ENCODE measurements at places on chromosomes 16 and 17.

DNA sequence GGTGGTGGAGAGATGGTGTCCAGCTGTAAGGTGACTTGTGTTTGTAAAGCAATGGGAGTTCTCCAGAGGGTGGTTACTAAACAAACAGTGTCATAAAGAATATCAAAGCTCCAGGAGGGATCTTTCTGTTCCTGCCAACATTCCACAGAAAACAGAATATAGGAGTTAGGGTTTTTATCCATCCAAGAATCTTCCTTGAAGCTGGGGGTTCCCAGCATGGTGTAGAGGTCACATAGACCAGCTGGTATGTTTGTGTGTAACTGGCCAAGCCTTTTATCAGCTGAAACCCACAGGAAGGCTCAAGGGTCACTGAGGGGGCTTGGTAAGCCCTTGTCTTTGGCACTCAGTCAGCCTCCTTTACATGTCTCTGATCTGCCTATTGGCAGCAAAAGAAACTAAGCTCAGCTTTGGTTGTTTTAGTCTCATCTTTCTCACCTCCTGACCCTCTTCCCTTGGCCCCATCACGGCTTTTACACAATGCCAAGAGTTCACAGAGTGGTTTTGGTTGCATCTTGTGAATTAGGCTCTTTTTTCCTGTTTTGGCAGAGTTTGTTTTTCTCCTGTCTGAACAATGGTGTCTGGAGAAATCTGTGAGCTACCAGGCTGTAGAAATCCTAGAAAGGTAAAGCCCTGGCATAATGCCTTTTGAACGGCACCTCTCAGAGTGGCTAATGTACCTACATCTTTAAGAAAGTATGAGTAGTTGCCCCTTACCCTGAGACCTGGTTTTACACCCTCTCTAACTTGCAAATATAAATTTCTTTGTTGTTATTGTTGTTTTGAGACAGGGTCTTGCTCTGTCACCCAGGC lies 4.6 kb downstream of the CNTD1 start:
- no peak for DNase-seq

DNA sequence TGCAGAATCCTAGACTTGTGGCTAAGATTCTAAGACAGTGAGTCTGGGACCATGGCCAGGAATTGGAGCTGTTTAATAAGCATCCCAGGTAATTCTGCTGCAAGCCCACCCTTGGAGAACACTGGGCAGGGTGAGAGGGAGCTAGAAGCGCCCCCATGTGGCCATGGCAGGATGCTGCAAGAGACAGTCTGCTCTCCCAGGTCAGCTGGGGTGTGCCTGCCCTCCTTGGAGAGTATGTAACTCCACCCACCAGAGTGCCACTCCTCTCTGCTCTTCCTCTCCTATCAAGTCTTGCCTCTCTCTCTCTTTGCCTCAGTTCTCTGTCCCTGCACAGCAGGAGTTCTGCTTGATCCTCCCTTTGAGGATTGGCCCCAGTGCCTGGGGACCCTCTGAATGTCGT lies 14.9 kb downstream of the RCVRN start:
- DNase-seq: no peak

GRCh38 chr16:79728048-79728922 lies 127.7 kb upstream of the MAF start:
- DNase-seq: no peak

DNA sequence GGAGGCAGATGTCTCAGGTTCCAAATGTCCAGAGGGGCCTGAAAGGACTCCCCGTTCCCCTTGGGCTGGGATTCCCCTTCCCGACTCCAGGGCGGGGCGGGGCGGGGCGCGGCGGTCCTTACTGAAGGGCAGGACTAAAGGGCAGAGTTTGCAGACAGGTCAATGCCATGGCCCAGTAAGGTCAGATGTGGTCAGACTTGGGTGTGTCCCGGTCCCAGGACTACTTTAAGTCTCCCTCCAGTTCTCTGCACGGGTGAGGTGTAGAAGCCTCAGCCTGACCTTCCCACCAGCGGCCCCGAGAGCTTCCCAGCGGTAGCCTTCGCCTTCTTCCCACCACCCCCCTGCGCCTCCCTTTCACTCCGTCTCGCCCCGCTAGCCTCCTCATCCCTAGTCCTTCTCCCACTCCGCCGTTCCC lies 532 bp downstream of the KDM6B start:
- no peak for DNase-seq

DNA sequence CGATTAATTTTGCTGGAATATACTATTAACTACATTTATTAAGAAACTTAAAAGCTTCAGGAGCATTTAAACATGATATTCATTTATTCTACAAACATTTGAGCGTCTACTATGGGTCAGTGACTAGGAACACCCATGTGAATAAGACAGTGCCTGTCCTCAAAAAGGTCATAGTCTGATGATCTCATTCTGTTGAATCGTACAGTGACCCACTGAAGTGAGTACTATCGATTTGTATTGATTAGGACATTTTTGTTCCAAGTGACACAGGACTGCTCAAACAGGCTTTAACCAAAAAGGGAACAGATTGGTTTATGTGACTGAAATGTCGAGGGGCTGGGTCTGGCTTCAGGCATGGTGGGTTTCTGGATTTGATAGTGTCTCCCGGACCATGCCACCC lies 68.6 kb downstream of the WSB1 start:
- DNase-seq: no peak

DNA sequence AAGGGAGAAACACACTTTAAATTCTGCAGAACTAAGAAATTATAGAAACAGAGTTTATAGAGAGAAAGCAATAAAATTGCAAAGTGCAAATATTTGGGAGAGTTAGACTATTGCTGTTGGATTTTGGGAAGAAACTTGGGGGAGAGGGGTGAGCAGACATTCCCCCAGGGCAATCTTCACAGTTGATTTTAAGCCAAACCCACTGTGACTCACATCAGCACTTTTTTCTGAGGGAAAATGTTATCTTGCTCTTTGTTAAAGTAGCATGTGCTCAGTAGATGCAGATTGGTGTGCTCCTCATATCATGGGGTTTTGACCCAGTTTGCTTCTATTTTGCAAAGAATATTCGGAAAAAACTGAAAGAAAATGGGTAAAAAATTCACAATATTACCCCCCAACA lies 367.6 kb downstream of the CDH11 start:
- DNase-seq: no peak

DNA sequence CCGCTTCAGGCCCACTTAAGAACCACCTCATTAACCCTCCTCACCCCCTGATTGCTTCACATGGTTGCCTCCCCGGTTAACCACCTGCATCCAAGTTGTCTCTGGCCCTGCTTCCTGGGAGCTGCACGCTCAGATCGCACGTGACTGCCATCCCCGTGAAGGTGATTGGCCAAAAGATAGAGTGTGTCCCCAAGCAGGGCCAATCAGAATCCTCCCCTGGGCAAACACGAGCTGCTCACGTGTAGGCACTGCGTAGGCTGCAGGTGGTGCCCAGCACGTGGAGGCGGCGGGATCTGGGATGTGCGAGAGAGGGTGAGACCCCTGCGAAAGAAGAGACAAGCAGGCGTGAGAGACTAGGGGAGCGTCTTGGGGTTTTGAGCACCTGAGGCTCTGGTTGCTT lies 111.8 kb upstream of the CRHR1 start:
- no peak for DNase-seq

- no peak for DNase-seq
Observed at GRCh38 chr17:72588961-72589360, 468.1 kb downstream of the SOX9 start.

DNA sequence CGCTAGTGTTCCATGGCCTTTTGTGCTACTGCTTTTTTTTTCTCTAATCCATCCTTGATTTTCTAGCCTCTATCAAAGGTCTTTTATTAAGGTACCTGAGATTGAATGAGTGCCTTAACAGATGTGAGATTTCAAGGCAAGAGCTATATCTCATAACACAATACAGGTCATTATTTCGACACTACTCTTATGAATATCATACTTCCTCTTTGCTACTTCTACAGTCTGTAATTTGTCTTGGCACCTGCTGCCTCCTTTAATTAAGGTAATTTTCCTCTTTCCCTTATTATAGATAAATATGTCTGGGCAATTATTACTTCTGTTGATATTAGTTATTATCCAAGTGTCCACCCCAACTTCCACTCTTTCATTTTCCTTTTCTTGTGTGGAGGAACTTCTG lies 5.3 kb downstream of the KRT28 start:
- no peak for DNase-seq

- peak; percentile 64 for DNase-seq
Observed at GRCh38 chr17:78924481-78925151, 571 bp downstream of the TIMP2 start.

- peak; percentile 87 for DNase-seq
Observed at GRCh38 chr16:69927056-69927757, 23.9 kb upstream of the CLEC18A start.

DNA sequence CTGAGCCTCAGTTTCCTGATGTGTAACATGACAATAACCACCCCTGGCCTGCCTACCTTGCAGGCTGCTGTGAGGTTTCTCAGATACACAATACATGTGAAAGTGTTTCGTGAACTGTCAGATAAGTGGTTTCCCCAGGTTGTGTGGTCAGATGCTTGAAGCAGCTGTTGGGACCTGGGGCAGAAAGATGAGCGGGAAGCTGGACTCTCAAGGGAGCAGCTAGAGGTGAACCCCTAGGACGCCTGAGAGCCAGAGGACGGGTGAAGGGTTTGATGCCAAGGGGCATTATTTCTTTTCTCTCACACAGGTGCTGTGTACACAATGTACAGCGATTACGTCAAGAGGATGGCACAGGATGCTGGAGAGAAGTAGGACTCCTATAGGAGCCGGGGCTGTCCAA lies 2.3 kb downstream of the HIGD1B start:
- DNase-seq: no peak

DNA sequence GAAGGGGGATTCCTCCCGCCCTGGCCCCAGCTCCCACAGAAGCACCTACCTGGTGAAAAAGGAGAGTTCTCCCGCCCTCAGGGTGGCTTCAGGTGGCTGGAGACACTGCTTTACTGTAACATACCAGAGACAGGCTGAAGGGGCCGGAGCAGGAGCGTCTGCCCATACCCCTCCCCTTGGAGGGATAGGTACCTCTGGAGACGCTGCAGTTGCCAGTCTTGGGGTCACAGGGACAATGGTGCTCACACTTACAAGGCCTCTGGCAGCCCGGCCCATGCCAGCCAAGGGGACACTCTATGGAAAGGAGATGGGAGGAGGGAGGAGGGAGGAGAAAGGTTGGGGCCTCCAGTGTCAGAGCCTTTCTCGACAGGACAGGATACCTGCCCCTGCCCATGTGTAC lies 6.6 kb downstream of the NAGPA start:
- no peak for DNase-seq

DNA sequence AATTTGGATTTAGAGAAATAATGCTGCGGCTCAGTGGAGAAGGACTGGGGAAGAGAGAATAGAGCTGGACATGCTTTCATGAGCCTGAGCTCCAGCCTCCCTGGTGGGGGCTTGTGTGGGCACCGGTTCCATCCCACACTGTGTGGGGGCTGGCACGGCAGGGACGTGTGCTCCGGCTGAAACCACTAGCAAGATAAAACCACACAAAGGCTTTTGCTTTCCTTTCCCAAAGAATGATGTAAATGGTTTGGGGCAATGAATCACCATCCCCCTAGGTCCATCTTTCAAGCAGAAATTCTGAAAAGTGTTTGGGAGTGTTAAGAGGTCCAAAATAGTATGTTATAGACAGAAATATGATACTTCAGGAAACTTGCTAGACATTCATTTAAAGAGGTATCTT lies 77.0 kb downstream of the CDH11 start:
- no peak for DNase-seq

GRCh38 chr17:7569571-7569970 lies 7.9 kb downstream of the SENP3 start:
- DNase-seq: no peak

- DNase-seq: no peak
Observed at GRCh38 chr17:29733166-29733565, 110.5 kb upstream of the CORO6 start.

- no peak for DNase-seq
Observed at GRCh38 chr17:70829876-70830275, 660.5 kb downstream of the KCNJ2 start.

- no peak for DNase-seq
Observed at GRCh38 chr16:27738596-27738995, 188.7 kb downstream of the KATNIP start.

- DNase-seq: no peak
Observed at GRCh38 chr16:78742501-78743283, 643.2 kb downstream of the WWOX start.

- no peak for DNase-seq
Observed at GRCh38 chr17:57294629-57295501, 38.5 kb downstream of the MSI2 start.

DNA sequence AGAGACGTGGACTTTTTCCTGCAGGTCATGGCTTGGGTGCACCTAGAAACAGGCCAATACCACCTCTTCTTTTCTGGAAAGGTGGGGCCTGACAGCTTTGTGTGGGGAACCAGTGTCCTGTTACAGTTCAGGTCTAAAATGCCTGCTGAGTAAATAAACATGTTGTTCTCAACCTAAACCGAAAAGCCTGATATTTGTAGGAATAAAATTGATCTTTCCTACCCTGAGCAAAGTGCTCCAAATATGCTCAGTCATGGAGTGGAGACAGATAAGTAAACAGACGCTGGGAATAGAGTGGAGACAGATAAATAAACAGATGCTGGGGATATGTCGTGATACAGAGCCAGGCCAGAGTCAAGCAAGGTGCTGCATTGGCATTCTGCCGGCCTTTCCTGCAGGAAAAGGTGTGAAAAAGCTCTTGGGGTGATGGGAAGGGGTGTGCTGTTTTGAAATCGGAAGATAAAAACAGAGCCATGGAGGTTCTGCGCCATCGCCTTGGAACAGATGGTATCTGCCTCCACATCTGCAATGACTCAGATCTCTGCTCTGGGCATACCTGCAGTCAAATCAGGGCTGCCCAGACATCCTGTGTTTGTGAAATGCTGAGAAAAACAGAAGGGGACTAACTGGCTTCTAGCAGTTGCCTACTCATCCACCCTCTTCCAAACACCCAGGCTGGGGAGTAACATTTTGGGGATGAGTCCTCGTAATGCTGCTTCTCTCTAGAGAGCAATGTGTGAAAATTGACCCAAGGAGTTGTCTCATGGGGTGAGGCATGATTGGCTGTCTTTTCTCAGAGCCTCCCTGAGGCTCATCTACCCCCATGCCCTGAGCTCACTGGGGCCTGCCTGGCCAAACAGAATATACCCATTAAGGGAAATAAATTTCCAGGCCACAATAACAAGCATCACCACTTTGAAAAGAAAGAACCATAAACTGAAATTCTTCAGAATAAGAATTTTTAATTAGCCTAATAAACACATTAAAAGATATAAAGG lies 16.8 kb upstream of the TRPV2 start:
- no peak for DNase-seq

- no peak for DNase-seq
Observed at GRCh38 chr17:8338753-8339140, 893 bp upstream of the ODF4 start.

DNA sequence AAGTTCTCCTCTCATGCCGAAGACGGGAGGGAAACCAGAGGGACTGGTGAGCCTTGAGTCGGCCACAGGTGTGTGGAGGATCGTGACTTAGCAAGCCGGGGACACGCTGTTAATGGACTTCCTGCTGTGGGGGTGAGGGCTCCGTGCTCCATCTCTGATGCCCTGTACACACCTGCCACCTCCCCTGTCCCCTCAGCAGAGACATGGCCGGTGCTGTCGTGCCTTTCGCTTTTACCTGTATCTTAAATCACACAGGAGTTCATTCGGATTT lies 75.9 kb upstream of the ZNF750 start:
- DNase-seq: no peak
